HAP-1 (cell line): ENCODE measurements at places on chromosomes 4 and X.

- no peak for DNase-seq
Observed at GRCh38 chrX:29890646-29891200, 324.6 kb upstream of the MAGEB2 start.

DNA sequence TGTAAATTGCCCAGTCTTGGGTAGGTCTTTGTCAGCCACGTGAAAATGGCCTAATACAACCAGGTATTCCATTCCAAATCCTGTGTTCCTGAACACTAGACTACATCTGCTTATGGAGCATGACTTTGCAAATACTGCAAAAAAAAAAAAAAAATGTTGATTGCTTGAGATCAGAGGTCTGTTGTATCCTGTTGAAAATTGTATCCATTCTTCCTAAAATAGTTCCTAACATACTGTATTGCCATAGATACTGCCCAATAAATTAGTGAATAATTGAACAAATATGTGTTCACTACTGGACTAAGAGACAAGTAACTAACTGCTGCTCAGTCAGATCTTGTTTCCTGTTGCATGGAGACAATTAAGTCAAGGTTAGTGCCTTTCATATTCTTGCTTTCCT, 164.3 kb upstream of the PABPC4L start:
- DNase-seq = no peak

DNA sequence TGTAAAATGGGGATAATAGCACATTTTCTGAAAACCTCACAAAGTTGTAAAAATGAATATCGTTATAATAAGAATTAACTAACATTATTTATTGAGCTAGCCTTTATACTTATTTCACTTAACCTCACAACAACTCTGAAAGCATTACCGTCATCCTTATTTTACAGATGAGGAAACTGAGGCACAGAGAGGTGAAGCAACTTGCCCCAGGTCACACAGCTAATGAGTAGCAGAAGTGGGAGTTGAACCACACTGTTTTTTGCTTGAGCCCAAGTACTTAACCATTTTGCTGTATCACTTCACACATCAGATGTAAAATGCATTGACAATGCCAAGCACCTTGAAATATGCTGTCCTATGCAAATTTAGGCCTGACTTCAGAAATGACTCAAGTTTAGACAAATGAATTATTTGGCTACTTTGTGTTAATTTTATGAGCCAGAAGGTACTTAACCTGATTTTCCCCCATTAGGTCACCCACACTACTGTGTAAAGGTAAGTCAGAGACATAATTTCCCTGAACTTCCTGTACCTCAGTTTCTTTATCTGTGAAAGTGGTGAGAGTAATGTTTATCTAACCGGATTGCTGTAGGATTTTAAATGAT, 23.1 kb downstream of the CD40LG start:
- no peak for DNase-seq

DNA sequence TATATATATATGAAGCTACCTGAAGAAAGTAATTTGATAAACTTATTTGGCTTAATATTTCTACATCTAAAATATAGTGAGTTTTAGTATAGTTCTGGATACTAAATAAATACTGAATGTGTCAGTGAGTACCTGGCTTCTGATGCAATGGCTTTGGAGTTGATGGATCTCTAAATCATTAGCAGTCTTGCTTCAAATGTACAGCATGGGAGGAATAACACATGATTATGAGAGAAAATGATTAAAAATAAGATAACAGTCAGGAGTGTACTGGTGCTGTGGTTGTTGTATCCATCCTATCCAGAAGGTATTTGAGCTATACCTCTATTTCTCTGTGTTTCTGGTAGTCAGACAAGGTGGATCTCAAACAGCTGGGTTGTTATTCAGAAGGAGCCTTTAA, 641.3 kb downstream of the TRAM1L1 start:
- no peak for DNase-seq

DNA sequence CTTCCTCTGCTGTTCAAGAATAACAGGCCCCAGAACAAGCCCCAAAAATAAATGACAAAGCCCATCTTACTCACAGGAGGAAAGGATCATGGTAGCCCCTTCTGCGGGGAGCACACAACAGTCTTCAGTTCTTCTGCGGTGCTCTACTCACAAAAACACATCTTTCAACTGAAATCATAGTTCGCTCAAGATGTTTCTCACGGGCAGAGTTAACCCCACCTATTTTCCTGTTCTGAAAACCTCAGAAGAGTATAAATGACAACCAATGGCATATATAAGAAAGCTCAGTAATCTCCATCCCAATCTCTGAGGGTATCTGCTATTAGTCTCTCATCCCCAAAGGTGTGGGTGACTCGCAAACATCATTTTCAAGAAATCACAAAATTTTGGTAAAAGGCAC, at the start of gene TXK:
TSS of gene TXK (minus strand) at position 170 of the 400 bp plus-strand sequence. CDS start at position 90, 80 bp downstream.
- no peak for DNase-seq

- DNase-seq = no peak
Observed at GRCh38 chr4:80655662-80656061, 320.1 kb downstream of the CFAP299 start.
